ENCODE measurements at places on chromosomes 11 and 22.
A peak's percentile ranks its signal among the peaks of the same experiment; 100 is the strongest.

- no peak for DNase-seq
Measured at GRCh38 chr22:32329202-32329645, 28.4 kb upstream of the RFPL3 start.

GRCh38 chr11:95245581-95245980 lies 14.6 kb upstream of the SESN3 start:
- peak; percentile 50 for DNase-seq

DNA sequence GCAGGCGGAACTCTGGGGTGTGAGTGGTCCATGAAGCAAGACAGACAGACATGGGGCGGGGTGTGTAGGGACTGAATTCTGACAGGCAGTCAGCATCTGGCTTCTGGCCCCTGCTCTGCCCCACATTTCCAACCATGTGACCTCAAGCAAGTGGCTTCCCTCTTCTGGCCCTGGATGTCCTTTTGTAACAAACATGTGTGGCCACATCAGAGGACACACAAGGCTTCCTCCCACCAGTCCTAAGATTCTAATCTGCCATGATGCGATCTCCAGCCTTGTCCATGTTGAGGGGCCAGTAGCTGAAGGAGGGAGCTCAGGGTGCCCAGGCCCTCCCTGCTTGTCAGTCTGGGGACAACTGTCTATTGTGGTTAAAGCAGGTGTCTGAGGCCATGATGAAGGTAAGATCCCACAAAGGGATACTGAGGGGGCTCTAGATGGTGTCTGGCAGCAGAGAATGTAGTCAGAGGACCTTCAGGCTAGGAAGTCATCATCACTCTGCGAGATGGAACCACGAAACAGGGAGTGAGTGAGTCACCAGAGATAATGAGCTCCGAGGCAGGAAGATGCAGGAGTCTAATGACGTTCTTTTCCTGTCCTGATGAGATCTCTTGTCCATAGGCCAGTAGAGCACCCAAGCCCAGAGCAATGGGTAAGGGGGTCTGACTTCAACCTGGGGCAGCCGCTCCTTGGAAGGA lies 27.4 kb downstream of the DRD2 start:
- no peak for DNase-seq

DNA sequence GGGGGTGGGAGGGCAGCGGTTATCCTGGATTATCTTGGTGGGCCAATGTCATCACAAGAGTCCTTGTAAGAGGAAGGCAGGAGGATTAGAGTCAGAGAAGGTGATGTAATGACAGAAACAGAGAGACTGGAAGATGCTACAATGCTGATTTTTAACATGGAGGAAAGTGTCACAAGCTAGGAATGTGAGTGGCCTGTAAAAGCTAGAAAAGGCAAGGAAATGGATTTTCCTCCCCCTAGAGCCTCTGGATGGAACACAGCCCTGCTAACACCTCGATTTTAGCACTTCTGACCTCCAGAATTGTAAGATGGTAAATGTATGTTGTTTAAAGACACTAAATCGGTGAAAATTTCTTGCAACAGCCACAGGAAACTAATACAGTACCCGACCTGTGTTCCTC lies 109.3 kb downstream of the MN1 start:
- DNase-seq = no peak

DNA sequence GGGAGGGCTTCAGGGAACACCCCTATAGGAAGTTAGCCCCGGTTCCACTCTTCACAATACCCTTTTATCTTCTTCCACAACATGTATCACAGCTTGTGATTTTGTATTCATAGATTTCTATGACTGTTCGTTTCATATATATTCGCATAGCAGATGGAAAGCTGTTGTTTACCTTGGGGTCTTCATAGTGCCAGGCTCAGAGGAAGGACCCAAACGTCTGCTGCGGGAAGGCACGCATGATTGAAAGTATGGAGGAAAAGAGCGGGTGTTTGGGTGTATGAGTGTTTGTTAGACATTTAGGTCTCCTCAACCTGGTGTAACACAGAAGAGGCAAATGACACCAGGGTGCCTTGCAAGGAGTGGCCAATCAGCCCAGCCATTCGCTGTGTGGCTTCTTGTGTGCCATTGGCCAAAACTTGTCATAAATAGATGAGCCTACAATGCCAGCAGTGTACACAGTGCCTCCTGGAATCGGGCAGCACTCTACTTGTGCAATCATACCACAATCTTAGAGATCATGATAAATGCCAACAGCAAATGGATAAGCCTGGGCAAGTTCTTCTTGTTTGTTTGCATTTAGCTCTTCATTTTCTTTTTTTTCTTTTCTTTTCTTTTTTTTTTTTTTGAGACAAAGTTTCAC lies 10.9 kb upstream of the ADA2 start:
- no peak for DNase-seq

GRCh38 chr11:76704171-76704948 lies 33.8 kb upstream of the LRRC32 start:
- DNase-seq = no peak

- DNase-seq = no peak
Measured at GRCh38 chr22:19842393-19843106, 12.1 kb downstream of the GNB1L start.

DNA sequence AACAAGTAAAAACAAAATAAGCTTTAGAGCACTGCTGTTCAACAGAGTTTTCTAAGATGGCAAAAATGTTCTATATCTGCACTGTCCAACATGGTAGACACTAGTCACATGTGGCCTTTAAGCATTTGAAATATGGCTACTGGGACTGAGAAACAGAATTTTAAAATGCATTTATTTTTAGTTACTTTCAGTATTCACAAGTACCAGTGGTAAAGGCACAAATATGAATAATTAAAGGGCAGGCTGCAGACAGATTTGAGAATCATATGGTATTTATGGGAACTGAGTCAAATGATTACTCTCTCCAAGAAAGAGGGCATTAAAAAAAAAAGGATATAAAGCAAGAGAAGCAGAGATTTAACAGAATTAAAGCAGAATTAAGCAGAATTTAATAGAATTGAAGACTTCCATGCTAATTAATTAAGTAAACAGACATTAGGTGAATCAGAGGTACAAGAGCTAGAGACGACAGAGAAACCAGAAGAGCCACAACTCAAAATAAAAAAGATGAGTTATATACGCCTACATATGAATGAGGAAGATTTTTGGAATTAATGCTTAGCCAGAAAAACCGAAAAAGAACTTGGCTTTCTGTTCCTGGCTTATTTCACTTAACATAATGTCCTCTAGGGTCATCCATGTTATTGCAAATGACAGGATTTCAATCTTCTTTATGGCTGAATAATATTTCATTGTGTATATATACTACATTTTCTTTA lies 160.4 kb downstream of the ATG16L2 start:
- no peak for DNase-seq

All from suppressor macrophage treated with lipopolysaccharide for 1 hour (primary cell).